Endodermal cell (in vitro differentiated cells): ENCODE measurements at places on chromosomes 7 and 10. TPM values are rescaled to one million over a fixed set of nuclear protein-coding genes. Genes with fewer than 3 reads are reported as not detected.

DNA sequence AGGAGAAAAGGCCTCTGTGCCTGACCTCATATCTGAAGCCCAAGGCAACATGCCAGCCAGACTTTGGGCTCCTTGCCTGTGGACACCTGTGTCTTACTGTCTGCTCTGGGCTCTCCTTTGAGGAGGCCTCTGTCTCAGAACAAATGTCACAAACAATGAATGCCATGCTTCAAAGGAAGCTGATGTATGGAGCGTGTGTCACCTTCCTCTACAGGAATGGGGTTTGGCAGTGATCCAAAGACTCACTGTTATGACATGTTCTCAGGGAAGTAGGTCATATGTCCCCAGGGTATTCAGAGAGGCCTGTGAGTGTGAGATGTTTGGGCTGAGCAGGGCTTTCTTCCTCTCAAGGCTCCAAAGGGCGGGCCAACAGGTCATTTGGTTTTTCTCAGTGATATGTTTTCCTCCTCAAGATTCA is 38.4 kb downstream of the PTPRE start:
- DNase-seq = no peak

The FBXO24 gene
- total RNA-seq = 0.88 and 1.3 TPM in 2 replicates

The CHST3 gene
- total RNA-seq = 35.3 to 45.3 TPM (median 40.8 TPM) in 3 replicates

GRCh38 chr10:46022978-46023702 is 7.3 kb downstream of the NCOA4 start:
- peak; percentile 96 for DNase-seq
